NCI-H1417 treated with DMSO at 0.1 percent for 48 hours (cell line): ENCODE measurements at places on chromosomes 4 and X.

- DNase-seq: no peak
These were observed 42.3 kb upstream of the ANK2 start for GRCh38 chr4:113007151-113007550.

- no peak for DNase-seq
These were observed 50.6 kb downstream of the CCDC149 start for GRCh38 chr4:24862073-24862751.

DNA sequence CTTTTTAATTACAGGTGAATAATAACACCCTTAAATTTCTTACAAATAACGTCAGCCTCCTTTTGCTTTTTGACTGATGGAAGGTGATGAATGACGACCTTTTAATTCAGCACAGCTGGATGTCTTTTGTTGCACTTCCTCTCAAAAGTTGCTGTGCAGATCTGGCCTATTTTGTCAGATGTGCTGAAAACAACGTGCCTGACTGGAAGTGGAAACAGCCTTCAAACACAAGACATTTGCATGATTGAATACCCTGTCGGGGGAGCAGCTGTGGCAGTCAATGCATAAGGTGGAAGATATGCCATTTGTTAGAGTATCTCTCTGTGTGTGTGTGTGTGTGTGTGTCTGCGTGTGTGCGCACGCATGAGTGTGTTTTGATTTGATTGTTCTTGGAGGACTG, 579.7 kb downstream of the SPRY1 start:
- DNase-seq: peak; percentile 94

DNA sequence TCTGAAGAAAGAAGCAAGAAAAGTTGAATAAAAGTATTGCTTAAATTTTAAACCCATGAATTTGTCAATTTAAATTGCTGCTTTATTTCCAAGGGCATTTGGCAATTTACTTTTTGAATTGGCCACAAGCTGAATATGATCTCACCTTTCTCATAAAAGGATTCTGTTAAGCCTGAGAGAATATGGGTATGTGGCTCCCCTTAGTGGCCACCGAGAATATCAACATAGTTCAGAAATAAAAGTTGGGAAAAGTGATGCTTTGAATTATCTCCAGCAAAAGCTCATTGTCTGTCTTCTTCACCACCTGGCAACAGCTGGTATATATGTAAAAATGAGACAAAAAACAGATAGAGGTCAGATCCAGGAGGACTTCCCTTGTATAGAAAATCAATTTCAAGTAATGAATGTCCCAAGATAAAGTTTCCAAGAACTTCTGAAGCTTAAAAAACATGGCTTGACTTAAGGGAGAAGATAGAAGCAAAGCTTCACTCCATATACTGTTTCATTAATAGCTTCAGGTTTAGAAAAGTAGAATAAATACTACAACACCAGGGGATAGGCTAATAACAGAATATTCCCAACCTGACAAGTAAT, 290.7 kb upstream of the FAM241A start:
- peak; percentile 49 for DNase-seq

DNA sequence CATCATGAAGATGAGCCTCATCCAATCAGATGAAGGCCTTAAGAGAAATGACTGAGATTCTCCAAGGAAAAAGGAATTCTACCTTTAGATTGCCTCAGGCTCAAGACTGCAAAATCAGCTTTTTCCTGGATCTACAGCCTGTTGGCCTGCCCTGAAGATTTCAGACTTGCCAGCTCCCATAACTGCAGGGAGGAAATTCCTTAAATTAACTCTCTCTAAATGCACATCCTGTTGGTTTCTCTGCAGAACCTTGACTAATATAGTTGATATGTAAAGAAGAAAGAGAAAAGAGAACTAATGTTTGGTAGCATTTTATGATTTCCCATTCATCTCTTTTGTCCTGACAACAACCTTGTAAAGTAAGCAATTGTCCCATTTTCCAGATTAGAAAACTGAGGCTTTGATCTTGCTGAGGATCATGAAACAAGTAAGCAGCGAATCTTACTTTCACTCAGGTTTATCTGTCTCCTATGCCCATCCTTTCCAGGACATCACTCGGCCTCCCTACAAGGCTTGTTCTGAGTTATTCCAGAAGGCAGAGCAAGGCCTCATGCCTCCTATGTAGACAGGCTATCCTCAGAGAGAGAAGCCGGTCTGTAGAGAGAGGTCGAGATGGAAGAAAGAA, 115.0 kb upstream of the LDB2 start:
- DNase-seq: no peak

- DNase-seq: peak; percentile 18
These were observed 578.7 kb downstream of the BCOR start for GRCh38 chrX:39519030-39519488.

DNA sequence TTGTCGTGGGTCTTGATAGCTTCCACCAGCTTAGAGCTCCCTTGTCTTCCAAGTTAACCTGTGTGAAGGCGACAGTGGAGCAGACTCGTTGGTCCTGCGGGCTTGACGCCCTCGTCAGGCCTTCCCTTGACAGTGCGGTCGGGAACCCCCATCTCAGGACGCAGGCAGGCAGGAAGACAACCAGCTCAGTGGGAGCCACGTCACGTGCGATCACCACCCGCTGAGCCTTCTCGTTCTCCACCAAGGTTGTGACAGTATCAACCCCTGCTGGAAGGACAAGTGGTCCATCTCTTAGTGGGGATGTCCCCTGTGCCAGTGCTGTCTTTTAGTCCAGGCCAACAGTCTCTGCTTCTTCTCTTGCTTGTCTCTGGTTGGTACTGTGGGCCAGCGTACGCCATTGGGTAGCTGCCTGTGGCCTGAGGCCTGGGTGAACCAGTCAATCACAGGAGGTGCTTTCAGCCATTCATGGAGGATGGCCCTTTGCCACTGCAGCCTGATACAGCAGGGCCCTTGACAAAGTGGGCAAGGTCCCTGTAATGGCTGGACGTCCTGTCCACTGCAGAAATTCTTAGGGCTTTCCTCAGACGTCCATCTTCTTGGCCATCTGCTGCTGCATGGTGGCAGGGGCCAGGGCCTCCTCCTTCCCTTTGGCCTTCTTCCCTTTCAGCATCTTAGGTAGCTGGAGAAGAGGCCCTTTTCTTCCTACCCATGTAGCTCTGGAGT, 31.4 kb downstream of the RGS12 start:
- DNase-seq: no peak

DNA sequence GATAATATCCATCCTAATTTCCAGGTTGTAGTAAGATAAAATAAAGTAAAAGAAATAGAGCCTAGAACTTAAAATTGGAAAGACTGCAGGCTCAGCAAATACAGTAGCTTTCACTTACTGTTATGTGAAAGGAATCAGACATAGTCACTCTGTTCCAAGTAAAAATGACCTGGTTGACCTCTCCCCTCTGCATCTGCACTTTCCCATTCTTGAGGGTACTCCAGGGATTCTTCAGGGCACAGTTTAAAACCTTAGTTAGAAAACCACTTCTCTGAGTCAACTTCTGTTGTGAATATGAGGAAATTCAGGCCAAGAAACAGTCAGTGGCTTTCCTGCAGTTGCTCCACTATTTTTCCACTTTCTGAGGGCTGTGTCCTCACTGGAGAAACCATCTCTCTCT, 42.9 kb downstream of the FRAS1 start:
- no peak for DNase-seq

DNA sequence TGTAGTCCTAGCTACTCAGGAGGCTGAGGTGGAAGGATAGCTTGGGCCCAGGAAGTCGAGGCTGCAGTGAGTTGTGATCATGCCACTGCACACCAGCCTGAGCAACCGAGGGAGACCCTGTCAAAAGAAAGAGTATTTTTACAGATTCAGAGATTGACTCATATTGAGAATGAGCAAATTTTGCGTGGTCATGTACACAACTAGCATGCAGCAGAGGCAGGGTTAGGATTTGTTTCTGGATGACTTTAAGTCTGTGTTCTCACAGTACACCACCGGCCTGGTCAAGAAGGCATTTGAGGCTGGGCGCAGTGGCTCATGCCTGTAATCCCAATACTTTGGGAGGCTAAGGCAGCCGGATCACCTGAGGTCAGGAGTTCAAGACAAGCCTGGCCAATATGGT, 44.8 kb upstream of the CBR4 start:
- no peak for DNase-seq

GRCh38 chr4:150619042-150619441, 37.1 kb downstream of the MAB21L2 start:
- DNase-seq: no peak

DNA sequence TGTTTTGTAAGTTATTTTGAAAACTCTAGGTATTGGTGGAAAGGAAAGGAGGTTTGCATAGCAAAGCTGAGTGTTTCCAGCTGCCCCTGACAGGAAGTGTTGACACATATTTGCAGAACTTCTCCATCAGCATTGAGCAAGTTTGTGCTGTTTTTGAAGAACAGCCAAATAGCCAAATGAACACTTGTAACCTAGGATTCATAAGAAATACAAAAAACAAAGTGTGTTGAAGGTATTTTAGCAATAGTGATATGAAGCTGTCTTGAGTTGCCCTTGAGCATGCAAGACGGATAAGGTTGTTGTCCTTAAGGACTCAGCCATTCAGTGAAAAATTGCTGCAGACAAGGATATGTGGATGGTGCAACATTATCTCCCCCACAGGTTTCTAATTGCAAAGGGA, 68.3 kb upstream of the PGM2 start:
- no peak for DNase-seq

- DNase-seq: no peak
These were observed 5.5 kb upstream of the OPRPN start for GRCh38 chr4:70392057-70392776.
